ENCODE measurements at places on chromosomes 2 and 18.

GRCh38 chr2:221999717-222000116 is 299.1 kb downstream of the PAX3 start:
- no peak for DNase-seq

- peak; percentile 65 for DNase-seq
Measured at GRCh38 chr18:1663879-1664705, 759.4 kb downstream of the ADCYAP1 start.

GRCh38 chr2:179569831-179570233 is 291.6 kb downstream of the ZNF385B start:
- DNase-seq: no peak

- DNase-seq: no peak
Measured at GRCh38 chr2:33904801-33905200, 305.7 kb upstream of the FAM98A start.

GRCh38 chr2:28736034-28736433 is 15.6 kb upstream of the PPP1CB start:
- peak; percentile 95 for DNase-seq

DNA sequence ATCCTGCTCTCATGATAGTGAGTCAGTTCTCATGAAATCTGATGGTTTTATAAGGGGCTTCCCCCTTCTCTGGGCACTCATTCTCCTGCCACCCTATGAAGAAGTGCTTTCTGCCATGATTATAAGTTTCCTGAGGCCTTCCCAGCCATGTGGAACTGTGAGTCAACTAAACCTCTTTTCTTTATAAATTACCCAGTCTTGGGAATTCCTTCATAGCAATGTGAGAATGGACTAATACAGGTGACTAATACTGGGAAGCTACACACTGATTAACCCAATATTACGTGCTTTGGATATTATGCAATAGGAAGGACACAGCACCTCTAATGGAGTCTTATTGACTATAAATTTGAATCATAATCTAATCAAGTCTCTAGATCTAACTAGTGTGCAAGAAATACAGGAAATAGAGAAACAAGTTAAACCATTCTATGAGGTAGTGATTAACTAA is 107.2 kb upstream of the ETAA1 start:
- no peak for DNase-seq

DNA sequence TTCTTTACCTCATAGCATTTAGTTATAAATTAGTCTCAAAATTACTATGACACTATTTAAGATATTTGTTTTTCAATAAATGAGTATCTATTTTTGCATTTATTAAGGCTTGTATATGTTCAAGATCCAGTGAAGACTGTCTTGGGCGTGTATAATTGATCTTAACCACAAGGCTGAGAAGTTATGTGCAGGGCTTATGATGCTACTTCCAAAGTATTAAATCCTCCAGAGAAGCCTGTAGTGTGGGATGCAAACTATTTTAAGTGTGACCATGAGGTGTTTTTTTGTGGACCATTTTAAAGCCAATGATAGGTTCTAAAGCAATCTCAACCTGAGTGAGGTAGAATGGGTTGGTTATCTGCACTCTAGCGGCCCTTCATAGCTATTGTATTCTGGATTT is 219.9 kb downstream of the ZNF407 start:
- DNase-seq: no peak

GRCh38 chr2:160402997-160403979 is 90.3 kb downstream of the RBMS1 start:
- DNase-seq: no peak

DNA sequence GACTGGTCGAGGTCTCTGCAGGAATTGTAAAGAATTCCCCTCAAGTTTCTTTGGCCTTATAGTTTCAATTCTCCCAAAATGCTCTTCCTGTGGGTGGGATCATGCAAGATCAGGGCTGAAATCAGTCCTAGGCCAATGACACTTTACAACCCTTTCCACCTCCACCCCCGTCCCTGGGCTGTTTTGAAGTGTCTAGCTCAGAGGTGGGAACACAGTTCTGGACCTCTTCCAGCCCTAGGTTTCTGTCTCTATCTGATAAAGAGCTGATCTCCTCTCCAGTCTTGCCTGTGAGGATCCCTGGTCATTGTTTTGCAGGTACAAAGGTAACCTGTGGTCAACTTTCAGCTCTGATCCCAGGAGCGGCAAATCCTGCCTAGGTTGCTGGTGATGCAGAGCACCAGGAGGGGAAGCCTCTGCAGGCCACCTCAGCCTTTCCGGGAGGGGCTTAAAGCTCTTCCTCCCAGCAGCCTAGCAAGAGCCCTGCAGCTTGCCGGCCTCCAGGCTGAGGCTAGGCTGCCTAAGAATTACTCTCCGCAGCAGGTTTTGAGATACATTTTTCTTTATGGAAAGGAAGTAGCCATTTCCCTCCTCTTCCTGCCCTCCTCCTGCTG is 69.8 kb upstream of the WIPF1 start:
- DNase-seq: no peak

DNA sequence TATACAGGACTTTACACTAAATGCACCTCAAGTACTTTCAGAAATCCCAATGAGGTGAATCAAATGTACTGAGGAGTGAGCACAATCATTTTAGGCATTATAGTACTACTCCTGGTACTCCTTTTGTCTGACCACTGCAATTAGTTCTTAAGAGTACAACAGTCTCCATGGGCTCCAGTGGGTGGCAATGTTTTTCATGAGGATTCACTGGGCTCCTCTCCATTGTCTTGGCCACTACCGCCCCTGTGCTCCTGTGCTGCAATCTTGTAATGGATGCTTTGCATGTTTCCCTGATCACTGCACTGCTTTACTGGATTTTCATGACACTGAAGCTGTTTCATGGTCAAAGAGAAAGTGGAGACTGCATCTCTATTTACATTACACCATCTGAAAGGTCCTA is 268.5 kb upstream of the ZSWIM2 start:
- no peak for DNase-seq

DNA sequence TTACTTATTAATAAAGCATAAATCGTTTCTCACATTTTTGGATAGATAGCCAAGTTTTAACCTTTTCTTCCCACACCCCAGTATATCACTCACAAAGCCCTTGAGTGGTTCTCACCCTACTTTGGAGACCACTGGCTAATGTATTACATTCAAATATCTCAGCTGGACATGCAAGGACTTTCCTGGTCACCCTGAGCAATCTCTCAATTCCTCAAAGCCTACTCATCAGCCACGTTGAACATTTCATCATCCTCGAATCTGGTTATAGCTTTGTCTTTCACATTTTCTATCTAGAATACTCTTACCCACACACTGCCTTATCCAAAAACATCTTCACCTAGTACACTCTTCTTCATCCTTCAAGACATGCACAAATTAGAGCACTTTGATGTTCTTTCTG is 71.1 kb upstream of the MAPRE2 start:
- no peak for DNase-seq

DNA sequence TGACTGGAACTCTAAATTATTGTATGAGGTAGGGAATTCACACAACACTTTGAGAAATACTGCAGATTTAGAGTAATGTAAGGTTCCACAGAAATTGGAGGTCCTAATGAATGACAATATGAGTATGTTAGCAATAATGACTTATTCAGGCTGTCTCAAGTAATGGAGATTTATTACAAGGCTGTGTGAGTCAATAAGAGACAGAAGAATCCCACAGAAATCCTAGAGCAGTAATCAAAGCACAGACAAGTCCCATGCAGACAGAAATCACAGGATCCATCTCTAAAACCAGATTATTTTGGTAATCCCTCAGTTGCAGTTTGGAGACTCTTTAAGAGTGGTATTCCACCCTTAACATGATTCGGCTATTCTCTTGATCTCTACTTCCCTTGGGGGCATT is 83.6 kb downstream of the FAM161A start:
- DNase-seq: no peak

- no peak for DNase-seq
Measured at GRCh38 chr2:147049957-147050356, 794.9 kb upstream of the ACVR2A start.

GRCh38 chr2:54722641-54723040 is 821 bp upstream of the EML6 start:
- DNase-seq: no peak

DNA sequence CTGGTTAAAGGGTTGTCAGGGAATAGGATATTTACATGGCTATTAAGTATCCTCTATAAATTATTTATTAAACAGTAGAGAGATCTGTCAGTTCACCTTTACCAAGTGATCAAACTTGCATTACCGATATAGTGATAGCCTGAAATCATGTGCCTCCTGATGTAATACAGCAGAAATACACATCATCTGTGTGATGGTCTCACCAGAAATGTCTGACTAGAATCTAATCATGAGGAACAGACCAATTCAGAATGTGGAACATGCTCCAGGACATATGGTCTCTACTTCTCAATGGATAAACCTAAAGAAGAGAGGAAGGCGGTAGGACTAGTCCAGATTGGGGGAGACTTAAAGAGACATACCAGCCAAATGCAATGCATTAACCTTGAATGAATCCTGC is 6.2 kb downstream of the VPS54 start:
- no peak for DNase-seq

DNA sequence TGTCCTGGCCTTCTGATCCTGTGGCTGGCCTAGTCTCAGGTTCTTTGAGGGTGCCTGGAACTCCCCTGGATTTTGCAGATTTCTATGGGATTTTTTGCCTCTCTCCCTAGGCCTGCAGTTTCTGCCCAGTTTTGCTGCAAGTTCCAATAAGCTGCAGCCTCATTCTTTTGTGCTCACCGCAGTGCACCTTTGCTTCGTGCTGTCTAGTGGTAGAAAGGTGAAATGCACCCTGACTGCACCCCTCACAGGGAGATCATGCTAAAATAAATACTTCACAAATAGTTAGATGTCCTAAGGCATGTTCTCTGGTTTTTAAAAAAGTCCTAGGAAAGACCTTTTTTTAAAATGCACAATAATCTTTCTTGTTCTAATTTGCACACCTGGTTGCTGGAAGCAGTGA is 72.5 kb downstream of the GNAL start:
- DNase-seq: no peak

DNA sequence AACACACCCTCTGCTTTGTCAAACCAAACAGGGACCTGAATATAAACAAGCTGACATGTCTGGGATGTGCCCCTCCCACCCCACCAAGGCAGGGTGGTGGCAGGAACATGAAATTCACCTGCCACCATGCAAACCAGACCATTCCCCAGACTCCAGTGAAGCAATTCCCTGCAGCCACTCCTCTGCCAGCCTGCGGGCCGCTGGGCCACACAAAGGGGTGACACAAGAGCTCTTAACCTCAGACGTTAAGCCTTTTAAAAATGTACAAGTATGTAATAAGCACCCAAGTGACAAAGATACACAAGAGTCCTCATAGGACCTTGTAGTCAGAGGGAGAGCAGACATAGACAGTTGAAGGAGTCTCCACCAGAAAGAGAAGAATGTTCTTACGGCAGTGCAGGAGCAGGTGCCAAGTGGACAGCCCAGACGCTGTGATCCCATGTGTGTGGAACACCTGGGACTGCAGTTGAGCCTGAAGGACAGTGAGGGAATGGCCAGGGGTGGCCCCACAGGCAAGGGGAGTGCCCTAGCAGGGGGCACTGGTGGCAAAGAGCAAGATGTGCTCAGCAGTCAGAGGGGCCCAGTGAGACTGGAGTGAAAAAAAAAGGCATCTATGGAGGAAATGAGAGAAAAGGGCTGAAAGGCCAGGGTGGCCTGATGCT is 36.9 kb downstream of the CRACDL start:
- DNase-seq: peak; percentile 44

- no peak for DNase-seq
Measured at GRCh38 chr18:57555134-57555533, 31.4 kb downstream of the FECH start.

DNA sequence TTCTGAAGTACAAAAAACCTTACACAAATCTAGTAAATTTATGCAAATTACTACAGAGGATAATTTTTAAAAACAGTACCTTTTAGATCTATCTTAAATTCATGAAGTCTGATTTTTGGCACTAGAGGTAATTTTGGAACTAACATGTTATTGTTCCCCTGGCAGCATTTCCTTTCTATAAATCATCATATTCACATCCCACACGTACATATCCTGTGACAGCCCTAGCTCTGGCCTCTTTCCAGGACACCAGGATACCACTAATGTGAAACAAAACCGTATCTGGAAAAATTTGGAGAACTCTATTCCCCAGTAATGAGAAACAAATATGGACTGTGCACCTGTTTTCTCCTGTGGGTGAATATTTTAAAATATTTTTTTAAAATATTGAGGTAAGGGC is 14.0 kb upstream of the BIRC6 start:
- no peak for DNase-seq

DNA sequence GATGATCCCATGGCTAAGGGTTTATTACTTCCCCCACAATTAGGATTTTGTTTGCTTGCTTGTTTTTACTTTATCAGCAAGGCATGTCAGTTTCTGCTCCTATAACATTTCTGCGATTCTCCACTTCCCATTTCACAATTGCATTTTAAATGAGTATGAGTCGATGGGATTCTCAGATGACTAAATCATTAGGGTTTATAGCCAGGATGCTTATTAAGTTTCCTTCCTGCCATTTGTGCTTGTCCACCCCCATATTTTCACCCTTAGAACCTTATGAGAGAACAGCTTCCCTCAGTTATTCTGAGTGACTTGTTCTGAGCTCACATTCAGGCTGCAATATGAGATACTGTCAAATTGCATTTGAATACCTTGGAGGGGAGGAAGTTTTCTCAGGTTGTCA is 37.9 kb upstream of the C1GALT1C1L start:
- no peak for DNase-seq

GRCh38 chr18:72378016-72378415 is 166.1 kb downstream of the CBLN2 start:
- no peak for DNase-seq

DNA sequence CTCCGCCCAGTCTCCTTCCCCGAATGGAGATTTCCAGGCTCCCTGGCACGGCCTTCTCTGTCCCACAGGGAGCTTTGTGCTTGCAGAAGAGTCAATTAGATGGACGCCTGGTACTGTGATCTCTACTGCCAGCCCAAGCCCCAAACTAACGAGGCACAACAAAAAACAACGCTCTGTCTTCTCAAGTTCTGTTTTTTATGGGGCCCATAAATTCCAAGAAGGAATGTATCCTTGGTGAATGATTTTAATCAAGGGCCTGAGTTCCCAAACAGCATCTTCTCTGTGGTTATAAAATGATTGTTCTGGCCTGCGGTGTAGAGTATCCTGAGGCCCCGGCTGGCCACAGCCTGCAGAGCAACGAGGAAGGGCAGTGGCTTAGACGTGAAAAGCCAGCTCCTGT is 219.5 kb downstream of the CLIP4 start:
- no peak for DNase-seq

Data from ascending aorta (tissue), 2 donors.